ENCODE measurements at places on chromosomes 2 and 18.

DNA sequence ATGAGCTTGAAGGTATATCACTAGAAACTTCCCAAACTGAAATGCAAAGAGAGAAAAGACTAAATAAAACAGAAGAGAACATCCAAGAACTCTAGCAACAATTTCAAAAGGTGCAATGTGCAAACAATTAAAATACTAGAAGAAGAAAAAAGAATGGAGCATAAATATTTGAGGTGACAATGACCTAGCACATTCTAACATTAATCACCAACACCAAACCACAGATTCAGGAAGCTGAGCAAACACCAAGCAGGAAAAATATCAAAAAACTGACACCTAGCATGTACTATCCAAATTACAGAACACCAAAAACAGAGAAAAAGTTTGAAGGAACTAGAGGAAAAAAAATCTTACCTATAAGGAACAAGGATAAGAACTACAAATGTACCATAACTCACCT is 460.8 kb downstream of the IRS1 start:
- no peak for DNase-seq

DNA sequence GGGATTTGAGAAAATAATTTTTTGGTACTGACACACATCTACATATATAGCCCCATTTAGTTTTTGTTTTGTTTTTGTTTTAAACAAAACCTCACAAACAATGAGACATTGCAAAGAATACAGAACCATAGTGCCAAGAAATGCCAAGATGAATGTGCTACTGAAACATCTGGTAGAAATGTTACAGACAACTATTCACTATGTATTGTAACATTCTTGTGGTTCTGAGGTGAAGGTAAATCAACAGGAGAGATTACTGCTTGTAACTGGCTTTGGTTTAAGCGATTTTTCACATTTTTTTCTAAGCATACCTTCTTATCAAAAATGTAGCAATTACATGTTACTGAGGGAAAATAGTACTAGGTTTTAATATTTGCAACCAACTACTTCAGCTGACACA is 281.3 kb downstream of the ZNF804A start:
- peak; percentile 48 for DNase-seq

DNA sequence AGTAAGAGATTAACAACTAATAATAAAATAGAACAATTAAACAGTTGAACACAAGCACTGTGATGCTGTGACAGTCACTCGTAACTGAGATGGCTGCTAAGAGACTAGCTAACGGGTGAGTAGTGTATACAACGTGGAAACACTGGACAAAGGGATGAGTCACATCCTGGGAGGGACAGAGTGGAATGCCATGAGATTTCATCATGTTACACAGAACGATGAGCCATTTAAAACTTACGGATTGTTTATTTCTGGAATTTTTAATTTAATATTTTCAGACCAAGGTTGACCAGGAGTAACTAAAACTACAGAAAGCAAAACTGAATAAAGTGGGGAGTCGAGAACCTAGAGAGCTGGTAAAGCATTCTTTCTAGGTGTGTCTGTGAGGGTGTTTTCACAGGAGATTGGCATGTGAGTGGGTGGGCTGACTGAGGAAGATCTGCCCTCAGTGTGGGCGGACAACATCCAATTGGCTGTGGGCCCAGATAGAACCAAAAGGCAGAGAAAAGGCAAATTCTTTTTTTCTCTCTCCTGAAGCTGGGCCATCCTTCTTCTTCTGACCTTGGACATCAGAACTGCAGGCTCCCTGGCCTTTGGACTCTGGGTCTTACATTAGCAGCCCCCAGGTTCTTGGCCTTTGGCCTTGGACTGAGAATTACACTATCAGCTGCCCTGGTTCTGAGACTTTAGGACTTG is 14.6 kb downstream of the TMSB10 start:
- DNase-seq, result peak; percentile 98

- no peak for DNase-seq
These were observed 31.8 kb upstream of the TMEM131 start for GRCh38 chr2:98027538-98027937.

DNA sequence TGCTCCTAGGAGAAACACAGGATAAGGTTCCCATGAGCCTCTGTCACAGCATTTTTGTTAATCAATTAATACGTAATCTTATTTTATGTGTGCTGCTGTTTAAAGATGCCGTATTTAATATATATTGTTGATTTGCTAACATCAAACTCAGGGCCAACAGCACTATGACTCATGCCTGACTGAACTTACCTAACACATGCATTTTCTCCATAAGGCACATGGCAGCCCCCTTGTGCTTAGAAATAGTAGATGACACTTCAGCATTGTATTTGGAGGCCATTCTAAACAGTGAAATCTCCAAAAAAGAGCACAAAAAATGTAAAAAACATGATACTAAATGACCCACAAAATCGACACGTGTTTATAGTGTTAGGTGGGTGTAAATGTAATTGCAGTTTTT is 314.8 kb downstream of the MYCN start:
- DNase-seq, result no peak

- no peak for DNase-seq
These were observed 163.4 kb downstream of the ARL4C start for GRCh38 chr2:234333168-234334130.

GRCh38 chr18:46321955-46322354 is 217.8 kb downstream of the HAUS1 start:
- DNase-seq, result no peak

- DNase-seq, result no peak
These were observed 149.6 kb downstream of the DOCK10 start for GRCh38 chr2:224892574-224893204.

DNA sequence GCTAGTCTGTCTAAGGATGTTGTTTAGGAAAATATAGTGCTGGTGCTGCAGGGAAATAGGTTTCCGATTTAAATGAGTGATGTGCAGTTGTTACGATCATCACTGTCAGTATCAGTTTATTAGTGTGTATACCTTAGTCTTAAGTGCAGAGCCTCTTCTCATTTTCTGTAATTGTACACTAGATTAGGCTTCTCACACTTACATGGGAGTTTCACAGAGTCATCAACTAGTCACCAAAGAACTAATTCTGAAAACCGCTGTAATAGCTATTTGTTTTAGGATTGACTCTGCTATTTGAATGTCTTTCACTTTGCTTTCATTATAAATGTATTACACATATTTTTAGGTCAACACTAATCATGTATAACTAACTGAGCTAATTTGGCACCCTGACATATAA is 99.8 kb upstream of the ZEB2 start:
- no peak for DNase-seq

DNA sequence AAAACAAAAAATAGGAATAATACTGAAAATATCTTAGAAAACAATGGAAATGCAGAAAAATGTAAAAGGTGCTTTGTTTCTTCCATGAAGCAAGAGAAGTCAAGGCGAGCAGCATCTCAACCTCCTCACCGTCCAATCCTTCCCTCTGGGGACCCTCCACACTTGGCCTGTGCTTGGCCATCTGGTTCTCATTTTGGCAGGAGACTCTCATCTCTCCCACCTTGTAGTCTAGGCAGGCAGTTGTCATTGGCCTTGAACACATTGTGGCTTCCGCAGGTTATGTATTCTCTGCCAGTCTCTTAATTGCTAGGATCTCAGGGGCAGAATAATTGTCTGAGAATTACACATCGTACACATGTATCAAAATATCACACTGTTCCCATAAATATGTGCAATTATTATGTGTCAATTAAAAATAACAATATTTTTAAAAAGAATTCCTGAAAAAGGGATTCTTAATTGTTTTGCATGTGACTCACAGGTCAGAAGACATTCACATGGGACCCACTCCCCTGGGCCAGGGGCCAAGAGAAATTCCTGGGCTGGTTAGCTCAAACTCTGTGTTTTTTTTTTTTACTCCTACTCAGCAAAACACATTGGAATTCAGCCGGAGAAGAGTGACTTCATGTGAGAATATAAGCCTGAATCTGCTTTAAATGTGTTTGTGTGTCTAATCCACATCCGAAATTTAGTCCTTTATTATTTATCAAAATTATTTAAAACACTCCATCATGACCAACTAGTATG is 14.0 kb upstream of the ANKRD62 start:
- peak; percentile 82 for DNase-seq

GRCh38 chr2:164061129-164061746 is 325.4 kb upstream of the FIGN start:
- peak; percentile 58 for DNase-seq

DNA sequence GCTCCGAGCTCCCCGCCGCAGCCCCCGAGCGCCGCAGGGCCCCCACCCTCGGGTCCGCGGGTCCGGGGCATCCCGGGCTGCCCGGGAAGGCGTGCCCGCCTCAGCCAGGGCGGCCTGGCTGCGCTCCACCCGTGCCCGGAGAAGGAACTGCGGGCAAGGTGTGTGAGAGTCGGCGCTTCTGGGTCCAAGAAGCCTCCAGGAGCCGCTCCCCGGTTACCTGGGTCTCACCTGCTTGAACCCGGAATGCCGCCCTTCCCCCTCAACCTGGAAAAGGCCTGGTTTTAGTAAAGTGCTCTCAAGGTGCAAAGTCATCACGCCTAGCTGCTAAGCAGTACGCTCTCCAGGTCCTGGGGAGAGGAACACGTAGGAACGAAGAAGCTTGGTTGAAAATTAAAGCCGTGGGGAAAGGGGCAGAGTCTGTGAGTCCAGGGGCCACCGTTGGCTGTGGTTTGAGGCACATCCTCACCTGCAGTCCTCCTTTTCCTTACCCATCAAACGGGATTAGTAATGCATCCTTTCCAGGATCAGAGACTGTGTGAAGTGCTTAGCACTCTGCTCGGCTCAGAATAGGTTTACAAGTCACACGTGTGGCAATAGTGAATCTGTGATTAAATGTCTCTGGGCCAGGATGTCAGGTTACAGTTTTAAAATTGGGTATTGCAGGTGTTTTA is 1.2 kb downstream of the ASAP2 start:
- no peak for DNase-seq

DNA sequence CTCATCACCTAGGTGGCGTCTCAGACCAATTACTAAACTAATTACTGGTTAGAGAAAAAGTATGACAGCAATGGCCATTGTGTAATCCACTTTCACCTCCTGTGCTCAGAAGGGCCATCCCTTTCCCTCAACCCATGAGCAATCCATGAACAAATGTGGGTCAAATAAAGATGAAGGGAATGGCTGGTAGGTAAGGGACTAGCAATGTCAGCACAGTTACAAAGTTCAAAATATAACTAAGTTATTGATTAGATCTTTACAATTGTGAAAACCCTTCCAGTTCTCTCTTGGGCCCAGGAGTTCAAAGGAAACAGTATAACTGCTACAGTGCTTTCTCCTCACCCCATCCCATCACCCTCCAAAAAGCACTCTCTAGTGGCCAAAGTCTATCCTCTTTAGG is 98.3 kb downstream of the DTNA start:
- DNase-seq, result no peak

DNA sequence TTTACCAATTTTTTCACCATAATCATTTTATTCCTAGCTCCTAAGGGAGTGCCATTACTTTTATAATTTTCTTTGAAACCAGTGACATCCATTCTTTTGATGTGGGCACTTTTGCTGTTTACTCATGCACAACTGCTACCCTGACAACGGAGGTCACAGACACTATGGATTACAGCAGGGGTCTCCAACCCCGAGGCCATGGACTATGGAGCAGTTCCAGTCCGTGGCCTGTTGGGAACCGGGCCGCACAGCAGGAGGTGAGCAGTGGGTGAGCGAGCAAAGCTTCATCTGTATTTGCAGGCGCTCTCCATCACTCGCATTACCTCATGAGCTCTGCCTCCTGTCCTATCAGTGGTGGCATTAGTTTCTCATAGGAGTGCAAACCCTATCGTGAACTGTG is 34.6 kb downstream of the PRPF40A start:
- DNase-seq, result no peak

DNA sequence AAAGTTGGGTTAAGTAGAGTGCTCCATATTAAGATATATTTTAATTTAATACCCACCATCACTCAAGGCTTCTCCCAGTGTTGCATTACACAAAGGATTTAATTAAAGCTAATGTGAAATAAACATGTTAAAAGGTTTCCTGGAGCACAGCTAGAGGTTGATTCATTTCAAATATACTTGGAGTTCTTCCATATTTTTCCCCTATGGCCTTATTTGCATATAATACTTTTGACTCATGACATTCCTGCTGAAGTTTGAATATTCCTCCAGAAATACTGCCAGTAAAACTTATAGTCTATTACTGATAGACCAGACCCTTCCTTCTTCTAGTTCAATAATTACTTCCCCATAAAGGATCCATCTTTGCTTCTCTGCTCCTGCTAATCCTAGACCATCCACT is 227.5 kb downstream of the GULP1 start:
- peak; percentile 69 for DNase-seq

DNA sequence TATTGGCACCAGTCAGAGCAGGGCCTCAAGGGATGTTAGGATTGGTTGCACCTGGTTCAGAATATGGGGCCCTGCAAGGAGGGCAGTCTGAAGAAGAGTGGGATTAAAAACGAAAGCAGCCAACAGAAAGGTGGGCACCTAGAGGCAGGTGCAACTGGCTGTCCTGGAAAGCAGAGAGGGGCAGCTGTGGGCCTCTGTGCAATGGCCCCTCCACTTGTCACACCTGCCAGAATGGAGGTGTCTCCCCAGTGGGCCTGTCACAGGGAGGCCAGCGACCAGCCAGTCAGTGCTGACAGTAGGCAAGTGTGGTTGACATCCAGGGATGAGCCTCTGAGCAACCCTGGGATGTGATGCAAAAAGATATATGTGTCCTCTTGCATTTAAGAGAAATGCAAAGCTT is 37.7 kb downstream of the INPP4A start:
- DNase-seq, result no peak

- no peak for DNase-seq
These were observed 820.6 kb upstream of the PIK3C3 start for GRCh38 chr18:41134426-41134825.

- DNase-seq, result peak; percentile 88
These were observed 80.0 kb downstream of the EXOC6B start for GRCh38 chr2:72745679-72746368.

- no peak for DNase-seq
These were observed 132.3 kb upstream of the DLX2 start for GRCh38 chr2:172234716-172235691.

- DNase-seq, result no peak
These were observed 38.3 kb upstream of the NRP2 start for GRCh38 chr2:205644018-205644417.

GRCh38 chr2:76450024-76450475 is 739.3 kb upstream of the GCFC2 start:
- no peak for DNase-seq

DNA sequence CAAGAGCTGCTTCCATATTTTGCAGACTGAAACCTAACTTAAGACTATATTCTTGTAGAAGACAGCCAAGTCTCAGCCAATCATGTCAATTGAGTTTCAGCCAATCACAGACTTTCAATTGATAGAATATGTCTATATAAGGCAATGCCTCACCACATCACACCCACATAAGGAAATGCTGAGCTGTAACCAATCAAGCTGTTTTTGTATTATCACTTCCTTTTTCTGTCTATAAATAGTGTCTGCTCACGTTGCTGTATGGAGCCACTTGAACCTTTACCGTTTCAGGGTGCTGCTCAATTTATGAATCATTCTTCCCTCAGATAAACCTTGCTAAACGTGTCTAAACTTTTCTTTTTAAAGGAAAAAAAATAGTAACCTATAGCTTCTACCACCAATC is 1554.4 kb upstream of the LRRTM1 start:
- no peak for DNase-seq

- DNase-seq, result no peak
These were observed 498.5 kb upstream of the SETBP1 start for GRCh38 chr18:44181951-44182747.

Data from fibroblast of pulmonary artery (primary cell).